ENCODE measurements at places on chromosomes 2 and 18. TPM values are rescaled to one million over a fixed set of nuclear protein-coding genes. Genes with fewer than 3 reads are reported as not detected.

DNA sequence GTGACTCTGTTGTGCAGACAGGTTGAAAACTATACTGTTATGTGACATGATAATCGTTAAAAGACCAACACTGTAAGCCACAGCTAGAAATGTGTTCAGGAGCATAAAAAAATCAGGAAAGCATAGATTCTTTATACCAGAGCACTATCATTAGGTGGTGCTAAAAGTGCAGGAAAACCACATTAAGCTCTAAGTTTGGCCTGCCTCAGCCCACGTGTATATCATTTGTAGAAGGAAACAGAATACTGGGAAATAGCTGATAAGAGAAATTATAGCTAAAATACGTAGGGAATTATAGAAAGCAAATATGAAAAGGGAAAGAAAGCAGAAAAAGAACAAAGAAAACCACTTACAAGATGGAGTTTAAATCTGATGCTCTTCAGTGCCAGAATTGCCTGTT, 26.5 kb upstream of the C2orf74 start:
- DNase-seq, result peak; percentile 36

Gene SGPP2
- total RNA-seq, result 88.9 TPM

Gene CFC1
- not detected for total RNA-seq

Gene INPP4A
- total RNA-seq, result 24.5 TPM
